Stimulated activated naive B cell treated with anti-CD40 and anti-IgM and Interleukin-4, amounts not matched to agents 10 μg/mL and 1 μg/mL and 100 μg/mL, for 72 hours (primary cell): ENCODE measurements at places on chromosomes 1 and 21.

- DNase-seq = no peak
Measured at GRCh38 chr1:182925661-182926060, 27.3 kb downstream of the SHCBP1L start.

GRCh38 chr1:43648221-43648847 is 1.6 kb upstream of the KDM4A start:
- DNase-seq = no peak

DNA sequence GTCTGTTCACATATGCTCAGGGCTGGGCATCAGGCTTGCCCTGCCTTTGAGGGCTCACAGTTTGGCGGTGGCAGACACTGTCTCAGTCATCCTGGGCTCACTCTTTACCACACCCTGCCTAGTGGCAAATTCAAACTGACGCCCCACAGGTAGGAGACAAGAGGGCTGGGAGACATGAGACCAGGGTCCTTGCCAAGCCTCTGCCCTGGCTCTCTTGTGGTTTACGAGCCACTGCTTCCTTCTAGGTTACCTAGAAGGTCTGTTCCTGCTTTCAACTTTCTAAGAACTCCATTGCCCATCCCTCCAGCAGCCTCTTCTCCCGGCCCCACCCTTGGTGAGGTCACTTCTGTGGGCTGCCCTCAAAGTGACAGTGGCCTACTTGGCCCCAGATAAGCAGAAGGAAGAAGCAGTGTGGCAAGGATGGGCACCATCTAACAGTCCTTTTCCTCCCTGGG is 10.5 kb downstream of the KIF21B start:
- DNase-seq = no peak

- DNase-seq = no peak
Measured at GRCh38 chr1:36761113-36761512, 273.2 kb downstream of the GRIK3 start.

- DNase-seq = no peak
Measured at GRCh38 chr1:235441159-235441685, 63.0 kb downstream of the B3GALNT2 start.

GRCh38 chr1:167276969-167277368 is 56.3 kb downstream of the POU2F1 start:
- no peak for DNase-seq

DNA sequence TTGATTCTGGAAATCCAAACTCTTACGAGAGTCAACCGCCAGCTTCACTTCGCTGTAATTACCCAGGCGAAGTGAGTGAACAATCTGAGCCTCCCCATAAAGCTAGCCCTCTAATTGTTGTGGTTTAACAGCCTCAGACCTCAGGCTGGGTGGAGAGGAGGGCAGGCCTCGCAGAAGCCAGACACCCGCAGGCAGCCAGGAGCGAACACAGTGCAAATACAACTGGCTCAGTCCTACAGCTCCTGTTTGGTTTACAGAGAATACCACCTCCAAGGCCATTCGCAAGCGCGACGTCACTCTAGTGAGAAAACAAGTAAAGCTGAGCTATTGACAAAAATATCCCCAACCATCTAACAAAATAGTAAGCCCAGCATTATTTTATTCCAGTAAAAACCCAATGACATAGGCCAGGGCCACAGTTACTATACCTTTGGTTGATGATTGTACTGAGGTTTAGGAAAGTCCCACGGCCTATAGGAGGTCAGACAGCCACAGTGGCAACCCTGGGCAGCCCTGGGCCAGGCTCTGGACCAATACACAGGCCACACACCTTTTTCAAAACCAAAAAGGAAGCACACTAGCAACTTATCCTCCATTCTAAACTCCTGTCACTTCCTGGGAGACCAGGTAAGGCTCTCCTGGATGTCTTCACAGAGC is 163.3 kb downstream of the ETS2 start:
- no peak for DNase-seq

GRCh38 chr21:25986928-25987327 is 183.6 kb downstream of the APP start:
- no peak for DNase-seq

GRCh38 chr1:91582431-91582921 is 81.8 kb downstream of the CDC7 start:
- no peak for DNase-seq

GRCh38 chr1:202179828-202180750 is 13.5 kb upstream of the LGR6 start:
- no peak for DNase-seq

DNA sequence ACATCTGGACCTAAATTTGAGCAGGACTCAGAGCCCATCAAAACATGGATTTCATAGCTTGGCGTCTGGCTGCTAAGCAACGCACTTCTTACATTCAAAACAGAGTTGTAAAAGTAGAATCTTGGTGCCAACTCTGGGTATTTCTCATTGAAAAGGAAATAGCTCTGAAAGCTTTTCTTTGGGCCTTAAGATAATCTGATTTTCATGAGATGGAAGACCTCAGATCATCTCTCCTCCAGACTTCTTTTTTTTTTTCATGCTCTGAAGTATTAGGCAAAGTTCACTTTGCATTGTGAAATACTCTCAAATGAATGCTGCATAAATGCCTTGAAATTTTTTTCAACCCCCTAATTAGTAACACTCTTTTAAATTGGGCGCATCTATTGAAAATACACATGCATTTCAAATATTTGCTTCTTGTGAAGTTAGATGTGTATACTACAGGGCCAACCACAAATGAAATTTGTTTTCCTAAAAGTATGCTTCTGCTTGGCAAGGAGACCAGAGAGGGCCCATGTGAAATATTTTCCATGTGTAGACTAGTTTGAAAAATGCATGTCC is 4.2 kb downstream of the ADAMTS5 start:
- DNase-seq = no peak

- no peak for DNase-seq
Measured at GRCh38 chr1:119795261-119796200, 15.7 kb downstream of the REG4 start.

DNA sequence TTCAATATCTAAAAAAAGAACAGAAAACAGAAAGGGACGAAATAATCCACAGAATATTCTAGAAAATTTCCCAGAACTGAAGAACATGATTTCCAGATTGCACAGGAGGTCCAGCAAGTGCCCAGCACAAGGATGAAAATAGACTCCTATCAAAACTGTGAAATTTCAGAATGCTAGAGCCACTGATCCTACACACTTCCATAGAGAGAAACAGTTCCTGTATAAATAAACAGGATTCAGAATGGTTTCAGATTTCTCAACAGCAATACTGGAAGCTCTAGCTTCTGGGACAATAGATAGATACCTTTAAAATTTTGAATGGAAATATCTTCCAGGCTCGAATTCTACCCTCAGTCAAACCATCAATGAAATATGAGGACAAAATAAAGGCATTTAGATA is 4.6 kb downstream of the TARBP1 start:
- no peak for DNase-seq

DNA sequence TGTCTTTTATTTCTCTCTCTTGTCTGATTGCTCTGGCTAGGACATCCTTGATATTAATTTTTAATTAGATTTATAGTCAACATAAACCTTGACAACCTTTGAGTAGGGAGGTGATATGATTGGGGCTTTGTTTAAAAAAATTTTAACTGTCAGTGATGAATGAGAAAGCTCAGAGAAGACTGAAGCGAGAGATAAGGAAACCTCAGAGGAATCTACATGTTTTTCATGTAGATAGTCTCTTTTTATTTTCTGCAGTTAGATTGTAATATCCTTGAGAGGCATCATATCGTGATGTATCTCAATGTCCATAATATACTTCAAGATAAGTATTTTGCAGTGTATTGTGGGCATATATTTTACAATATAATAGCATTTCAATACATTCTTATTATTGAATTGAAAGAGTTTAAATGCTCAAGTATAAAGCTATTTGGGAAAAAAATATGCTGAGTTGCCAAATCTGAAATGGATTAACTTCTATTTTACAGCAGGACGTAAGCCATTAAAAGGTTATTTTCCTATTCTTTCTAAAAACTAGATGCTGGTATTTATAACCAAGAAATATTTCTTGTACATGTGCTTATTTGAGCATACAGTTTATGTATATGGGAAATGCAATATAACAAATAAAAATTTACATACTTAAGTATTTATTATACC is 802.4 kb upstream of the ADGRL4 start:
- no peak for DNase-seq

GRCh38 chr1:23727362-23727811 is 15.9 kb upstream of the ELOA start:
- no peak for DNase-seq

DNA sequence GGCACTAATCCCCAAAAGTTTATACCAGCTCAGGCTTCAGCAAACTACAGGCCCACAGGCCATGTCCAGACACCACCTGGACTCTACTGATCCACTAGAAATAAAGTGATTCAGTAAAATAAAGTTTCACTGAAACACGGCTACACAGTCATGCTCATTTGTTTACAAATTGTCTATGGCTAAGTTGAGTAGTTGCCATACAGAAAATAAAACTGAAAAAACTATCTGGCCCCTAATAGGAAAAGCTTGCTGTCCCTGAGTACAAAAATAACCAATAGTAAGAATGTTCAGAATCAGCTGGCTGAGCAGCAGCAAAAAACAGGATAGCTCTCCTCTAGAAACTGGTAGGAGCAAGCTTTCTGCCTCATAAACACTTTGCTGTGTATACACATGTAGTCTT is 221.5 kb downstream of the RERE start:
- DNase-seq = no peak

- DNase-seq = no peak
Measured at GRCh38 chr21:25568246-25568645, 39.0 kb downstream of the MRPL39 start.

DNA sequence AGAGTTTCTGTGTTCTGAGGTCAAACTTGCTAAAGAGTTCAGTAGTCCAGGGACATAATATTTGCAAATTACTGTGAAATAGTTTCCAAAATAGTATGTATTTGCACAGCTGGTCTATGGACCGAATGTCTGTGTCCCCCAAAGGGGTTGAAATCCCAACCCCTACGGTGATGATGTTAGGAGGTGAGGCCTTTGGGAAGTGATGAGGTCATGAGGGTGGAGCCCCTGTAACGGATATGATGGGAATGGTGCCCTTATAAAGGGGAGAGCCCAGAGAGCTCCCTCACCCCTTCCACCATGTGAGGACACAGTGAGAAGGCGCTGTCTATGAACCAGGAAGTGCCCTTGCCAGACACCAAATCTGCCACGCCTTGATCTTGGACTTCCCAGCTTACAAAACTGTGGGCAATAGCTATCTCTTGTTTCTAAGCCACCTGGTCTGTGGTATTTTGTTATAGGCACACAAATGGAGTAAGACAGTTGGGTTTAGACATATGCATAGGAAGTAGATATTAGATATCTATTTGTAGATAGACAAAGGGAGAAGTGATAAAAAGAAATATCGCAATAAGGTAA is 21.7 kb downstream of the RNF187 start:
- no peak for DNase-seq

DNA sequence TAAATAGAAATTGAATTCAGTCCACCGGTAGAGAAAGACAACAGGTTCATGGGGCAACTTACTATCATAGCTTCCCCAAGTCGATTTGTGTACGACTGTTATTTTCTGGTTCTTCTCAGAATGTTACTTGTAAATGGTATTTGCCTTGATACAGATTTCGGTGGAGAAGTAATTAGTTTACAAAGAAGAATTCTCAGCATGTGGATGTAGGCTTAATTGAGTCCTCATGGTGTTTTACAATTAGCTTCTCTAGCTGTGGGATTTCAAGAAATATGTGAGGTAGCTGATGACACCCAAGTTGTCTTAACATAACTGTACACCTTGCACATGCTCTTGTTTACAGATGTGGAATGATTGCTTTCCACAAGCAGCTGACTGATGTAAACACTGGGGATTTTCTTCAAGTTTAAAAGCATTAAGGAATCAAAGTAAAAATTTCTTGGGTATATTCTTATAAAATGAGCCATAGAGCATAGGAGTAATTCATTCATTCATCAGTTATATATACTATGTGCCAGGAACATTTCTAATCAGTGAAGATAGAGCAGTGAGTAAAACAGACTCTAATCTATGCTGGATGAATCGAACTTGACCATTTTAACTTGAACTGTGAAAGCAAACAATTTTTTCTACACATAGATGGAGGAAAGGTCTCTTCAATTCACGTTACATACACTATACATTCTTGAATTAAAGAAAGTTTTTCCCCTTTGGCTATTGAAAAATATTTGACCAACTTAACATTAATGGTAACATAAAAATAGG is 1.4 kb downstream of the MACO1 start:
- no peak for DNase-seq
